Germinal center (tissue), 1 donor: ENCODE measurements at places on chromosomes 4 and X.
A peak's percentile ranks its signal among the peaks of the same experiment; 100 is the strongest.

- no peak for DNase-seq
Measured at GRCh38 chrX:13189380-13189779, 130.5 kb downstream of the ATXN3L start.

DNA sequence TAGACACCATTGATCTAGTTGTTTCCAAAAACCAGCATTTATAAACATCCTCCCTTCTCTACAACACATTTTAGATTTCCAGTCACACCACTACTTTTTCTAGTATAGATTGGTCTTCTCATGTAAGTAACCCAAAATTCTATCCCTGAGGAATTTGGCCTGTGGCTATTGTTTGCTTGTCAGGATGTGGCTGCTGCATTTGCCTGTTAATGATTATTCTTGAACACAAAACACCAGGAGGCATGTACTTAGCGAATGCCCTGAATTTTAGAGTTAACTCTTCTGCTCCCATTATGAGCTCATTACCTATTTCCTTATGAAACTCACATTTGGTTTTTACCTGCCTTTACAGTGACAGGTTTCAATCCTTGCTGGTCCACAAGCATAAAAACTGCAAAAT lies 102.0 kb upstream of the FSTL5 start:
- DNase-seq: no peak

DNA sequence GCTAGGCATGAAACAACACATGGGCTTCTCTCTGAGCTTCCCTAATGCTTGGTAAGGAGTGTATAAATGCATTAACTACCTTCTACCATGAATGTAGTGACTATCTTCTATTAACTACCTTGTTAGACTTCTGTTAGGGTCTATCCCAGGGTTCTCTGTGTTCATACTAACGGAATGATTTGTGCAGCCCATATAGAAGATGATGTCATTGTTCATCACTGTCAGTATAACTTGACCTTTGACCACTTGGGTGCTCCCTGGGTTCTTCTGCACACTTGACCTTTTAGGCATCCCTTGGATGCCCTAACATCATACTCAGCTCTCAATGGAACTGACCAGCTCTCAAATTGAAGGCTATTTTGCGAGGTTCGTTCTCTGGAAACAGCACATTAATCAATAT lies 30.8 kb upstream of the CT47C1 start:
- DNase-seq: no peak

DNA sequence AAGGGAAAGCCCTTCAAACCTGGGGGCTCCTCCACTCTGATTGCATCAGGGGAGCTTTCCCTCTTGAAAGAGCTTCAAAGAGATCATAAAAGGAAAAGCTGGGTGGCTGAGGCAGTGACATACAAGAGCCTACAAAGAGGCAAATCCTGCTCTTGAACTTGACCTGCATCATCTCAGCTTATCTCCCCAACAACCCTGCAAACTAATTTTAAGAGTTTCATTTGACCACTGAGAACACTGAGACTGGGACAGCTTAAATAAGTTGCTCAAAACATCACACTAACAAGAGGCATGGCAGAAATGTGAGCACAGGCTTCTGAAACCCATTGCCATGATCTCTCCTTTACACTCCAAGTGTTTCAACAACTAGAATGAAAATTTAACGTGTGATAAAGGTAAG lies 101.6 kb upstream of the PPARGC1A start:
- no peak for DNase-seq

DNA sequence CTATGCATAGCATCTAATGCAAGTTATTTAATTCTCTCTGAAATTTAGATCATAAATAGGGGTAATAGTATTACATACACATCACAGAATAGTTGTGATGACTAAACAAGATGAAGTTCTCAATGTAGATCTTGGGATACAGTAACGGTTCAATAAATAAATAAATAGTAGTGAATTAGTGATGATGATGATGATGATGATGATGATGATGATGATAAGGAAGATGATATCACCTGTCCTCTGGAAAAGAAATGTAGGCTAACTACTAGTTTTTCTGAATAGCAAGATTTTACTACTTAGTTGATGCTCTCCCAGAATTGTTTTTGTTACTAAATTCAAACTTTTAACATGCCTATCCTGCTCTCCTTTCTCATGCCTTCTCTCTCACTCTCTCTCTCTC lies 30.3 kb downstream of the SH3BGRL start:
- DNase-seq: no peak

DNA sequence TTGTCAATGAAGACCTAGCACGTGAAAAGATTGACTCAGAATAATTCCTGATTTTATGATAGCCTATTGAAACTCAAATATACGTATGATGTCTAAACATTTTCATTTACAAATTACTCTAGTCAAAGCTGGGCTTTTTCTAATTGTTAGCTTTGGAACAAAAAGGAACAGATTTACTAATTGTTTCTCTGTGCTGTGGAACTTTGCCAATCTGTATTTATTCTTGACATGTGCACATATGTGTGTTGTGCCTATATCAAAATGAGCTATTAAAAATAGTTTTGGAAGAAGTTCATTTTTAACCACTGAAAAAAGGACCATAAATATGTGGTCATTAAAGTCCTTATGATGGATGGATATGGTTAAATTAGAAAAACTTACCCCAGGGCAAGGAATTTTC lies 85.4 kb upstream of the PACRGL start:
- DNase-seq: no peak

DNA sequence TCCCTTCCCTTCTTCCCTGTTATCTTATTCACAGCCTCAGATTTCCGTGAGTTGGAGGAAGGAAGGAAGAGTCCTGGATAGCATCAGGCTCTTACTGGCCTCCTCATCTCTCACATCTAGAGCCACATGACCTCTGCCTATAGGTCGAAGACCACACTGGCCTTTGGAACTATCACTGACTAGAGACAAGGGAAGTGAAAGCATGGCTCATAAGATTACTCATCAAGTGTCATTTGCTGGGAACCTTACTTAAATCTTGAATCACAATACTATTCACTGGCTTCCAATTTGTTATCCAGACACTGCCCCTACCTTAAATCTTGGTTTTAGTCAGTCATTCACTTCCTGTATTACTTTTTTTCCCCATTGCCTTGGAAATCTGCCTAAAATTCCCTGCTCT lies 61.6 kb upstream of the MTMR8 start:
- DNase-seq: no peak

GRCh38 chrX:116284400-116284799 lies 113.9 kb downstream of the AGTR2 start:
- no peak for DNase-seq

GRCh38 chr4:169279108-169279507 lies 8.4 kb upstream of the SH3RF1 start:
- no peak for DNase-seq

GRCh38 chrX:55867708-55868107 lies 150.2 kb downstream of the RRAGB start:
- DNase-seq: no peak

DNA sequence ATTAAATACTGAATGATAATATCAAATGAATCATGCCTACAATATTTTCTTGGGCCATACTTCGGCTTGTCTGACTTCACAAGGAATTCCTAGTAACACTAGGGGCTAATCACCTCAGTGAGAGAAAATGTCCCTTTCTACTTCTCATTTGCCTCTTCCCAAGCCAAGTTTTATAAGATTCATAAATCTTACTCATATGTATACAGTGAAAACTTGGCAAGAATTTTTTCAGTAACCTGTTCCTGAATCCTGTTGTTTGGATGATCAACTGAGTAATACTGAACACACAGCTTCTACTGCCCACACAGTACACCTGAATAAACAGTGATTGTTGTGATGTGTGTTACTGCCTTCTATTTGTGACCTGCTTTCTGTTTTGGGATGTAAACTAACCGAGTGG lies 16.5 kb downstream of the TMPRSS11E start:
- DNase-seq: no peak

GRCh38 chrX:119516157-119516702 lies 48.0 kb downstream of the SLC25A5 start:
- peak; percentile 74 for DNase-seq

- DNase-seq: no peak
Measured at GRCh38 chrX:125203365-125203736, 116.3 kb upstream of the TEX13C start.

DNA sequence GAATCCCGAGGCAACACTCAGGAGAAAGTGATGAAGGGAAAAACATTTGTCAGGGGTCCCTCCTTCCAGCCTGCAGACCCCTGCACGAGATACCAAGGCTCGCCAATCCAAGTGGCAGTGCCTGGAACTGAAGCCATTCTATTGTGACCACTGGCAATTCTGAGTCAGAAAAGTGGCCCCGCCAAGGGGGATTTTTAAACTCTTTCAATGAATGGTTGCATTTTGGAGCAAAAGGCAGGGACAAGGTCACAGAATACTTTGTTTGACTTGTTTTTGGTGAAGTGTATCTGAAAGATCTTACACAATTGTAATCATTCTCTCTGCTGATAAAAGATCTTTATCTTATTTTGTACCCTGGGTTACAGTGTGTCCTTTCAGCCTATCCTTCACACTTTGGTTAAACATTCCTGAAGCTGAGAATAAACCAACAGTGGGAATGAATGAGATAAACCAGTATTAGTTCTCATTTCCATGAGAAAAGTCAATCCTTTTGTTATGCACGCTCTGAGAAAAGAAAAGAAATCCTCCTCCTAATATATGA lies 115.9 kb upstream of the PDLIM3 start:
- DNase-seq: no peak
